Stimulated activated CD8-positive, alpha-beta memory T cell treated with anti-CD3 and anti-CD28 coated beads, Interleukin-4, amount 100 ng/mL, for 4 hours (primary cell): ENCODE measurements at places on chromosomes 4 and X.

DNA sequence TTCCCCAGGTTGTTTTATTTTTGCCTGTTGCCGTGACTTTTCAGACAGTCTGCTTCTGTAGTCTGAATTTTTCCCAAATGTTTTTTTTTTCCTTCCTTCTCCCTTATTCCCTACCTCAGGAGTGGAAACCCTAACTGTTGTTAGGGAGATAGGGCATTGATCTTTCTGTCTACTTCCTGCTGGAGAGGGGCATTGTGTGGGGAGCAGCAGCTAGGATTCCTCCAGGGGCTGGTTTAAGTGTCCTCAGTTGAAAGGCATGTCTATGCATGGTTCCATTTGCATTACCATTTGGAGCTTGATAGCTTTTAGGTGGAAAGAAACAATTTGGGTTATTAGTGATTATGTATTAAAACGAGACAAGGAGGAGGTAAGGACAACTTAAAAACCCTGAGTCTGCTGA lies 383.9 kb downstream of the DCAF12L2 start:
- no peak for DNase-seq

- DNase-seq: no peak
Observed at GRCh38 chr4:148214529-148215166, 227.6 kb downstream of the NR3C2 start.

DNA sequence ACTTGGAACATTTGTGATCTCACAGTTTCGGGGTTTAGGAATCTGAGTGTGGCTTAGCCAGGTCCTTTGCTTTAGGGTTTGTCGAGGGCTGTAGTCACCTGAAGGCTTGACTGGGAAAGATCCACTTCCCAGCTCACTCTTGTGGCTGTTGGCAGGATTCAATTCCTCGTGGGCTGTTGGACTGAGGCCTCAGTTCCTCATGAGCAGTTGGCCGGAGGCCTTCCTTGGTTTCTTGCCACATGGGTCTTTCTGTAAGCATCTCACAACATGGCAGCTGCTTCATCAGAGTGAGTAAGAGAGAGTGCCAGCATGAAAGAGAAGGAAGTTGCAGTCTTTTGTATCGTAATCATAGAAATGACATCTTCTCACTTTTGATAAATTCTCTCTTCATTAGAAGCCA lies 11.1 kb downstream of the TXLNG start:
- no peak for DNase-seq

GRCh38 chrX:69278031-69278687 lies 112.9 kb upstream of the PJA1 start:
- DNase-seq: no peak

DNA sequence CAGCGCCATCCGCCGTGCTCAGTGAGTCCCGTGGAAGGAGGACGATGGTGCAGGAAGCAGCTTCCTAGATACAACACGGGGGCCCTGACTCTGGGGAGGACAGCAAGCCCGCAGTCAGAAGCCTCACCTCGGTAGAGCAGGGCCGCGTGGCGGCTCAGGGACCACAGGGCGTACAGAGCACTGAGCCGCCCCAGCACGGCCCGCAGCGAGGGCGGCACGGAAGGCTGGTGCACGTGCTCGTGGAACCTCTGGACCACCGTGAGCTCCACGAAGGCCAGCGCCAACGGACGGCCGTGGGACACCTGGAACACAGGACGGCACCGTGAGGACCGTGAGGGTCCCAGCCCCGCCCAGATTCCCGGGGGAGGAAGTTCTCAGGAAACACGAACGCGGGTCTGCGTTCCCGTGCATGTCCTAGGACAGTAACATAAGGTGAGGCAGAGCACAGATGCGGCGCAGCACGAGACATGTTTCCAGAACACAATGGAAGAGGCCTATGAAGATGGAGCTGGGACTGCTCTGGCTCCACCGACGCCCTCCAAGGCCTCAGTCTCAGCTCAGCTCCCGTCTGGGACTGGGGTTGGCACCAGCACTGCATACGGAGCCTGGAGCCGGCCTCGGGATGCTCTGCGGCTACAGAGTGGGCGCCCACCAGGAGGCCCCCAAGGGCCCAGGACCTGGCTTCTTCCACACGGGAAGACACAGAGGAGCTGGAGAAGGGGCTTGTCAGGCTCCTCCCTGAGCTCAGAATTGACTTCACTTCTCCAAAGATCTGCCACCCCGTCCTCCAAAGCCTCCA lies 65.5 kb downstream of the ACOX3 start:
- no peak for DNase-seq

DNA sequence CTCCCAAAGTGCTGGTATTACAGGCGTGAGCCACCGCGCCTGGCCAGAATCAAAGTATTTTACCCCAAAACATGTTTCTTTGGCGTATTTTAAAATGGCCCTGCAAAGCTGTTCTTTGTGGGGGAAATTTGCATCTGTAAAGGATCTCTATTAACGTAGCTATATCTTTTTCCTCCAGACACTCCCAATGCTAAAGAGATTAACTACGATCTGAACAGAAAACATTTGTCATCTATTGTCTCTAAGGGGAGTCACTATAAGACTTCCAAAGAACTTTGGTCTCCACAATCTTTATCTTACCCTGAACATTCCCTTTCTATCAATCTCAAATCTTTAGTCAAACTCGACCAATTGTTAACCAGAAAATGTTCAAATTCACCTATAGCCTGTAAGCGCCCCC lies 19.1 kb upstream of the PDS5A start:
- DNase-seq: no peak

- DNase-seq: no peak
Observed at GRCh38 chrX:137234651-137235402, 201.0 kb upstream of the GPR101 start.

- DNase-seq: no peak
Observed at GRCh38 chr4:139898293-139898692, 232.7 kb downstream of the MGST2 start.

- no peak for DNase-seq
Observed at GRCh38 chr4:121767166-121767565, 2.2 kb upstream of the SMIM43 start.

DNA sequence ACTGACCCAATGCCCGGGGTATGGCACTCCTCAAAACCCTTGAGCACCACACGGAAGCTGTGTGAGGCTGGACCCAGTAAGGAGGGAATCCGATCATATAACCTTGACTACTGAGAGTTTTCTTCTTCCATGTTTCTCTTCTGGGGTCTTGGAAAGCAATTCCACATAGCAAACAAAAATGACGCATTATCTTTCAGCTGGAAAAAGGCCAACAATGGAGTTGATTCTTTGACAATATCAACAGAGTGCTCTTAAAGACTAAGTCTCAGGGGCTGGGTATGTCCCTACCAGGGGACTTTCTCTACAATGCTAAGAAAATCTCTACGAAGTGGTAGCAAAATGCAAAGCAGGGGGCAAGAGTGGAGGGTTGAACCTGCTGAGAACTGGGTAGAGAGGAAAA lies 188.6 kb downstream of the NSUN7 start:
- DNase-seq: no peak
